KG1 (cell line): ENCODE measurements at places on chromosomes 3 and 15.

DNA sequence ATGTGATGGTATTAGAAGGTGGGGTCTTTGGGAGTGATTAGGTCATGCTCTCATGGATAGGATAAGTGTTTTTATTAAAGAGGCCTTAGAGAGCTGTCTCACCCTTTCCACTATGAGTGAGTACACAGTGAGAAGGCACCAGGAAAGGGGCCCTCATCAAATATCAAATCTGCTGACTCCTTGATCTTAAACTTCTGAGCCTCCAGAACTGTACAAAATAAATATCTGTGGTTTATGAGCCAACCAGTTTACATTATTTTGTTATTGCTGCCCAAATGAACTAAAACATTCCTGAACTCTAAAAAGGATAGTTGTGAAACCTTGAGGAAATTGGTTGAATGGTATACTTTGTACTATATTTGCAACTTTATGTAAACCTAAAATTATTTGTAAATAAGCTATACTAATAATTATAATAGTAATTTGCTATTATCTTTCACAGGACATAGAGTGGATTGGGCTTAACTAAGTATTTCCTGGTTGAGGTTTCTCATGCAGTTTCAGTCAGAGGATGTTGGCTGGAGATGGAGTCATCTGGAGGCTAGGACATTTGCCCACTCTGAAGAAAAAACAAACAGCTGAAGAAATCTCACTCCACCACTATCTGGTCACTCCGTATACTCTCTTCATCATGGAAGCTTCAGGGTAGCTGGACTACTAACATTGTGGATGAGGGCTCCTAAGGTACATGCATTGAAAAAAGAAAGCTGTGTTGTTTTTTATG, 1068.6 kb upstream of the CADM2 start:
- no peak for DNase-seq

GRCh38 chr15:63752075-63752684, 81.6 kb downstream of the HERC1 start:
- peak; percentile 19 for DNase-seq

GRCh38 chr3:190182418-190183043, 61.8 kb upstream of the P3H2 start:
- no peak for DNase-seq

DNA sequence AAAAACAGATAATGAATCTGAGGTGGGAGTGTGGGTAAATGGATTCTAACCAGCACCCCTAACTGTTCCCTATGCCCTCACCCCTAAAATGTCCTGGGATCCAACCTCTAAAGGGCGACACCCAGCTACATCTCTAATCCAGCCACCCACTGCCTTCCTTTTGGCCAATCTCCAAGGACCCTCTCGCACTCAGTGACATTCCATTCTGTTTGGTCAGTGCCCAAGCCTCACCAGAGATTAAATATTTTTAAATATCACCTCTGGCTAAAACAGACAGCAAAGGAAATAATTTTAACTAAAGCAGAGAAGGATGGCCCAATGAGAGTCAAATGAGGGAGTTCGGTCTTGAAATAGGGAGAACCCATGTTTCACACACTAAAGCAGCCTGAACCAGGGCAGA, 19.9 kb upstream of the SCN10A start:
- DNase-seq, result no peak

DNA sequence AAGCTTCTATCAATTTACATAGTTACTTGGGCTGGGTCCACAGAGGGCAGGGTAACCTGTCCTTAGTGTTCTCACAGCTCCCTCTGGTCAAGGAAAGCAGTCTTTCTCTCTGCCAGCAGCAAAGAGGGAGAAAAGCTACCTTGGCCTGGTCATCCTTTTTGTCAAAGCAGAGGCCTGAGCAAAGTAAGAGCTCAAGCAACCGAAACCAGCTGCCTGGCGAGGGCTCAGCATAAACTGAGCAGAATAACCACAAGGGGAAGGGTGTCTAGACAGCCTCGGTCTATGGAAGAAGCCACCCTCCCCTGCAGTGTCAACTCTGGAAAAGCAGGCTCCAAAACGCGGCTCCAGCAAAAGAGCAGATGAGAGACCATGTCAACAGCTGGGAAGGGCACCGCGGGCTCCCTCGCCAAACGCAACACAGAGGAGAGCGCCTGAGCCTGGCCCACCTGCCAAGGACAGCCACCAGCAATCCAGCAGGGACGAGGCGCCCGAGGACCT, 17.4 kb downstream of the LRIG1 start:
- no peak for DNase-seq

DNA sequence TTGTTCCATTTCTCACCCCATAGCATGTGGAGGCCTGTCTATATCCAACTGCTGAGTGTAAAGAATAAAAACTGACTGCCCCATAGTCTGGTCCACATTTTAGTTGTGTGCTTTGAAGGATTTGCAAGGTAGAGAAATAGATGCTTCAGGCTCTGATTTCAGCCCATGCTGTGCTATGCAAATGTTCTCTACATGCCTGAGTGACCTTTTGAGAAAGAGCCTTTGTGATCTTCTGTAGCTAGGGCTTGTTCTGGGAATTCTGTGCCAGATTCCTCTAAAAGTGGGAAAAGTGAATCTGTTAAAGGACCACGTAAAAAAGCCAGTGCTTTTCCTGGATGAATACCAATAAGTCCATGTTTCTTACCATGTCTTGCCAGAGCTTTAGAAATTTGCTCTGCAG, 5.2 kb downstream of the KCTD6 start:
- no peak for DNase-seq

DNA sequence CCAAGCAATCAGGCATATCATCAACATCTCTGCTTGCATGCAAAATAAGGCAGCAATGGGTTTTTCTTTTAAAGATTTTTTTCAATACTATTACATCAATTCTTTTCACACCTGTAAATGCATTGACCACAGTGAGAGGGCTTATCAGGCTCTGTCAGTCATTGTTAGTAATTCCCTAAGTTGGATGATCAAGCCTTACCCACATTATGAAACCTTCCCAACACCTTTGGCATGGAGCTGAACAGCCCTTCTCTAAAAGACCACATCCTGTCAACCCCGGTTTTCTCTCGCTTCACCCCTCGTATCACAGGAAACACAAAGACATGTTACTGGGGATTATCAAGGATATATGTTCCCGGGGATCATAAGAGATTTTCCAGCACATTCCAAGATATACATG, 135.2 kb upstream of the SLC24A5 start:
- DNase-seq, result no peak

DNA sequence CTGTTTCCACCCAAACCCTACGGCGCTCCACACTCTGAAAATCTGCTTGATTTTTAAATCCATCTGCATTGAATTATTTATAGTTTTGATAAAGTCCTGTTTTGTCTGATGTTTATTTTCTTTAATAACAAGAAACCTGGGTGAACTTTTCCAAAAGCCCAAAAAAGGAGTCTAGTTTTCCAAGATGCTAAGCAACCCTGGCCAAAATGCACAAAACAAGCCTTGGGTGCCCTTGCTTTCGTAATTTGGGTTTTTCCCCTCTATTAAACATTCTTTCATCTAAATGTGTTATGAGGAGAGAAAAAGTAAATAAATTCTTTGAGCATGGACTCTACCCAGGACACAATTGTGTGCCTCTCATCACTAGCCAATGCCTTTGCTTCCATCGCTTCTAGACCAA, 468.9 kb downstream of the MCTP2 start:
- DNase-seq, result no peak

DNA sequence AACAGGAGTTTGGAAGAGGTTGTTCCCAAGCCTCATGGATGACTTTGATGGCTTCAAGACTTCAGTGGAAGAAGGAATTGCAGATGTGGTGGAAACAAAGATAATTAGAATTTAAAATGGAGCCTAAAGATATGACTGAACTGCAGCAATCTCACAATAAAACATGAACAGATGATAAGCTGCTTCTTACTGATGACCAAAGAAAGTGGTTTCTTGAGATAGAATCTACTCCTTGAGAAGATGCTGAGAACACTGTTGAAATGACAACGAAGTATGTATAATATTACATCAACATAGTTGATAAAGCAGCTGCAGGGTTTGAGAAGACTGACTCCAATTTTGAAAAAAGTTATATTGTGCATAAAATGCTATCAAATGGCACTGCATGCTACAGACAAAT, 21.2 kb downstream of the MYO9A start:
- no peak for DNase-seq

DNA sequence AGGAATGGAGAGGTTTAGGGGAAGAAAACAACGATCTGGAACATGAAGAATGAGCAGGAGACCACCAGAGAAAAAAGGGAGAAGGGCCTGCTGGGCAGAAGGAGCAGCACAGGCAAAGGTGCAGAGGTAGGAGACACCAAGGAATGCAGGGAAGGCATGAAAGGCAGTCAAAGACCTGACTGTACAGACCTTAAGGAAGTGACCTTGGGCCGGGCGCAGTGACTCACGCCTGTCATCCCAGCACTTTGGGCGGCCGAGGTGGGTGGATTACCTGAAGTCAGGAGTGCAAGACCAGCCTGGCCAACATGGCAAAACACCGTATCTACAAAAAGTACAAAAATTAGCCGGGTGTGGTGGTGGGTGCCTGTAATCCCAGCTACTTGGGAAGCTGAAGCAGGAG, 157.7 kb upstream of the ATP10A start:
- DNase-seq, result no peak

GRCh38 chr3:57939775-57940174, 68.4 kb upstream of the FLNB start:
- DNase-seq, result no peak

DNA sequence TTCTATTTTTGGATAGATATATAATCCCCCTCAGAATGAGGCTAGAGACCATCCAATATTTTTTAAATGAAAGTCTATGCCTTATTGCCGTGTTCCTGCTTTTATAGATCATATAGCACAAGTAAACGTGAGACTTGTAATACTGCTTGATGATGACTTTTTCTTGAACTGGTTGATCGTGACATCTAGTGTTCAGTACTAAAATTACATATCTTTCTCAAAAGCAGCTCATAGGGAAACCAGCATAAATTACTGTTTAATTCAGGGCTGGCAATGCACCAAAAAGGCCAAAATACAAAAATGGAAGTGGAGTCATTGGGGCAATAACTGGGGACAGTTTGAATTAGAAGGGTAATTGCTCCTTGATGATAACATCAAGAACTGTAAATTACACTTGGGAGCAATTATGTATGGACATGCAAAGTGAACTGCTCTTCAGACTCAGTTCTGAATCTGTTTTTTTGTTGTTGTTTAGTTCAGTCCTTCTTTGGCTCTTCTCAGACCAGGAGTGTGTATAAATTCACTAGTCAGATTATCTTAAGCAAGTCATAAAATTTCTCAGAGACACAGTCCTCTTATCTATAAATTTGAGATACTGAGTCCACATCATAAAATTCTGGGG, 325.3 kb downstream of the THSD4 start:
- peak; percentile 17 for DNase-seq

DNA sequence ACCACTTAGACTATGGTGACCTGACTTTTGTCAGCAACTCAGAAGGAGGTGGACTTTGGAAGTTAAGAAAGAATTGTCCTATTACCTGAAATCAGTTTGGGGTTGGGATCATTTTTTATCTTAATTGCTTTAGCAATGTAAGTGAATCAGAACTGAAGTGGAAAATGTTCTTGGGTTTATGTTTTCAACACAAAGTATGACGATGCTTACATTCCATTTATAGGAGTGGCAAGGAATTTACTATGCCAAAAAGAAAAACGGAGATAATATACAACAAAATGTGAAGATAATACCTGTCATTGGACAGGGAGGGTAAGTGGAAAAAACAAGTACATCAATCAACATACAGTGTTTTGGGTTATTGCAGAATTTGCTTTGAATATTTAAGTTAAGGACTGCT, 116.1 kb downstream of the PDE8A start:
- no peak for DNase-seq

DNA sequence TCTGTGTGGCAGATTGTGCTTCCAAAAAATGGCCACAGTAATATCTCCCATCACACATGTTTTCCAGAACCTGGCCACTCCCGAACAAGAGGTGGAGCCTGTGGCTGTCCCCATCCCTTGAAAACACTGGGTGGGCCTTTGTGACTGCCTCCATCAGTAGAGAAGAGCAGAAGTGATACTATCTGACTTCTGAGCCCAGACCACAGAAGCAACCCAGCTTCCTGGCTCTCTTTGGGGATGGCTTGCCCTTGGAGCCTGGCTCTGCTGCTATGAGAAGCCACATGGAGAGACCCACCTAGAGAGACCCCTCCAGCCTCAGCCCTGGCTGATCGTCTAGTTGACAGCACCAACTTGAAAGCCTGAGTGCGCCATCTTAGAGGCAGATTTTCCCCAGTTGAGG, 39.8 kb upstream of the CMTM8 start:
- no peak for DNase-seq

DNA sequence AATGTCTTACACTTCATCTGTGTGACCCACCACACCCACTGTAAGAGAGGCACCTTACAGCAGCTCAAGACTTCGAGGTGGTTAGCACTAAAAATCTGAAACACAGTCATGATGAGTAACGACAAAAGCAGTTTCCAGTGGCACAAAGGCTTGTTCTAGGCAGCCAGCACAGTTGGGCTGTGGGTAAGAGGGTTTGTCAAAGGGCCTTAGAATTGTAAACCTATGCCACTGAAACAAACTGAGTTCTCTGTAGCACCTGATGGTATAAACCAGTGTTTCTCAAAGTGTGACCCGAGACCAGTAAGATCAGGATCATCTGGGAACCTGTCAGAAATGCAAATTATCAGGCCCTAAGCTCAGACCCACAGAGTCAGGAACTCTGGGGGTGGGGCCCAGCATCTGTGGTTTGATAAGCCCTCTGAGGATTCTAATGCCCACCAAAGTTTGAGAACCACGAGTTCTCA, 36.5 kb downstream of the DAPK2 start:
- no peak for DNase-seq

DNA sequence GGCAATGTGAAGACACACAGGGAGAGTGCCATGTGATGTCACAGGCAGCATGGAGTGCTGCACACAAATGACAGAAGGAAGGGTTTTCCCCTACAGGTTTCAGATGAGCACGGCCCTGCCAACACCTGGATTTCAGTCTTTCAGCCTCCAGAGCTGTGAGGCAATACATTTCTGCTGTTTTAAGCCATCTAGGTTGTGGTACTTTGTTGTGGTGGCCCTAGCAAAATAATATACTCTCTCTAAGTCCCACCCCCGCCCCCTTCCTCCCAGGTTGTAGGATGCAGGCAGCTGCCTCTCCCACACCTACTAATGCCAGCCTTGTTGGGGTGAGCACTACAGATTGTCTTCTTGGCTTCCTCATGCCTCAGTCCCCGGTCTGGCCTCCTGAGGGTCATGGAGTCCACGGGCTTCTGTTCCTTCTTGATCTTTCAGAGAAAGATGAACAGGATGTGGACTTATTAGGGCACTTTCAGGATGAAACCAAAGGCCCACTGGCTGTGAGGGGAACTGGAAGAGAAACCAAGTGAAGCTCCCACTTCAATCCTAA, 180.0 kb downstream of the CD47 start:
- no peak for DNase-seq

- DNase-seq, result no peak
Measured at GRCh38 chr3:10238345-10239183, 9.7 kb upstream of the TATDN2 start.

- DNase-seq, result no peak
Measured at GRCh38 chr3:146130881-146131371, 30.1 kb downstream of the PLOD2 start.

GRCh38 chr3:191412759-191413158, 48.2 kb upstream of the PYDC2 start:
- no peak for DNase-seq
